Thoracic aorta (tissue), 2 donors: ENCODE measurements at places on chromosomes 6 and 20. TPM values are rescaled to one million over a fixed set of nuclear protein-coding genes. Genes with fewer than 3 reads are reported as not detected.

The OLIG3 gene
- not detected for total RNA-seq

GRCh38 chr6:139418481-139419132, 44.2 kb upstream of the CITED2 start:
- no peak for DNase-seq

GRCh38 chr6:94215552-94215951, 796.2 kb upstream of the EPHA7 start:
- no peak for DNase-seq

The LY6G6F gene
- total RNA-seq: not detected

DNA sequence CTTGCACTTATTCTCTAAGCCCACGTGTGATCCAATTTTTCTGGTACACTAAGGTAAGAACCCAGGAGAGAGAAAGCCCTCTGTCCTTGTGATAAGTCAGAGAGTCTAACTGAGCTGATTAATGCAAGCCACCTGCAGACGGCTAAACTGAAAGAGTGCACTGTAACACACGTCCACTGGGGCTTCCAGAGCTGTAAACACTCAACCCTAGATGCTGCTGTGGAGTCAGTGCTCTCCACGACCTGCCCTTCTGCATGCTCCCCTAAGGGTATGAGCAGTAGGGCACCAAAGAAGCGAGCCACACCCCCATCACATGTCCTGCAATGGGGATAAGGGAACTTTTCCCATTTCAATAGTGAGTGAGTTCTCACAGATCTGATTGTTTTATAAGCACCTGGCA, 55.7 kb downstream of the TXLNB start:
- DNase-seq: no peak

The TFAP2A gene
- 0.78 TPM for total RNA-seq

- DNase-seq: no peak
These were observed 24.5 kb downstream of the CALHM6 start for GRCh38 chr6:116485559-116486184.

The TUBE1 gene
- 27.3 TPM for total RNA-seq
